ENCODE measurements at places on chromosomes 2 and 18.

DNA sequence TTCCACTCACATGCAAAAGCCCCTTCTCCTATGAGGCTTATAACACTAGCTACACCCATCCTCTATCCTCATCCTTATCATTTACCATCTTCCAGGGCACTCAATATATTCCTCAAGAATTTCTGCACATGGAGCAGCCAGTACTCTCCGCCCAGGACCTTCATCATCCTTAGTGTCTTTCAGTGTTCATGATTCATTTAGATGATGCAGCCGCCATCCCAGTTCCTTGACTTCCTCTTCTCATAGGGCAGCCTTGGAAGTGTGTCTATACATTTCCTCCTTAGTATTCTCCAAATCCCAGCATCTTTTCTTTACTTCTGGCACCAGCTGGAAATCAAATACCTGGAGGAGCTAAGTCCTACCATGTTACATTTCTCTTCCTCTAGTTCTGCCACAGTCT, 3.0 kb upstream of the ITSN2 start:
- DNase-seq = no peak

DNA sequence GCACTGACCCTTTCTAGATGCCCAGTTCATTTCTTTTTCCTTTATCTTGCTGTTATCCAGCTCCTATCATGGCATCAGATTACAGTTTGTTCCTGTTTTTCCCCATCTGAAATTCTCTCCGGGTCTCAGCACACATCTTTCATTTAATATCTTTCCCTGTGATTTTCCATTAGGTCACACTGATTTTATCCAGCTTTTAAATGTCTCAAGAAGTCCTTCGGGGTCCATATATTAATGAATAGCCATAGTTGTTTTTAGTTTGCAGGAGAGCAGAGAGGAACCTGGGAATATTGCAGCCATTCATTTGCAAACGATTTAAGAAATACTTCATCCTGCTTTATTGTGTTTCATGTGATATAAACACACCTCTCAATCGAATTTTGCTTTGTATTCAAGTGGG, 374.2 kb downstream of the TDRD15 start:
- DNase-seq = no peak

- no peak for DNase-seq
Measured at GRCh38 chr2:225112362-225113126, 70.3 kb upstream of the DOCK10 start.

DNA sequence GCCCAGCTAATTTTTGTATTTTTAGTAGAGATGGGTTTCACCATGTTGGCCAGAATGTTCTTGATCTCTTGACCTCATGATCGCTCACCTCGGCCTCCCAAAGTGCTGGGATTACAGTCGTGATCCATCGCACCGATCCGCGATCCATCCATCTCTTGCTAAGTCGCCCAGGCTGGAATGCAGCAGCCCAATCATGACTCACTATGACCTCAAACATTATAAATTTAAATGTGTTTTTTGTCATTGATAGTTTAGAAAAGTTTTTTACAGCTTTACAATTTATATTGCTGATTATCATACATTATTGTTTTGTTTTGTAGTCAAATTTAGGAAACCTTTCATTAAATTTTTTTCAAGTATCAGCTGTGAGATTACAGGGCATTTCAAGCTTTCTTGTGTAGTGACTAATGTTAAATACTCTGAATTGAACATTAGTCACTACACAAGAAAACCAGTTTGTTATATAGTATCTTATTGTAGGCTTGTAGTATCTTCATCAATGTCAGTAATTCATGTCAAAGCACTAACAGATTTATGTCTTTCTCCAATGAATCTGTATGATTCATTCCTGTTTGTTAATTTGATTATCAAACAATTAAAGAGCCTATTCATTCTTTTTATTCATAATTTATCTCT, 37.5 kb downstream of the NR4A2 start:
- no peak for DNase-seq

GRCh38 chr2:152682663-152683062, 34.6 kb downstream of the PRPF40A start:
- no peak for DNase-seq

- DNase-seq = no peak
Measured at GRCh38 chr2:201972621-201973255, 60.9 kb upstream of the FZD7 start.

DNA sequence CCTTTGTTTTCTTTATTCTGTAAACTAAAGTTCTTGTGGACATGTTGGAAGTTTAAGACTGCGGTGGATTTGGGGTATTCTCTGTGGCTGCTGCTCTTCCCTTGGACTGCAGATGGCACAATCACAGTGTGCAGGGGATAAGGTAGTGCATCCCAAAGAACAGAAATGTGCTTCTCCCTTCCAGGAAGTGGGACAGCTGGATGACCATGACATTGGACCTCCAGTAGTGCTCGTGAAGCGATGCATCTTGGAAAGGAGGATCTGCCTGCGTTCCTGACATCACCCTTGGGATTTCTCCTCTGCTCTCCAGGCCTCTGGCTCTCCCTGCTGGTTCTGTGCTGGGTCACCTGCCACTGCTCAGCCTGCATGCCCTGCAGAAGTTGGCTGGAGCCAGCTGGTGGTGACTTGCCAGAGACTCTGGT, 109.9 kb downstream of the SLC4A3 start:
- no peak for DNase-seq

DNA sequence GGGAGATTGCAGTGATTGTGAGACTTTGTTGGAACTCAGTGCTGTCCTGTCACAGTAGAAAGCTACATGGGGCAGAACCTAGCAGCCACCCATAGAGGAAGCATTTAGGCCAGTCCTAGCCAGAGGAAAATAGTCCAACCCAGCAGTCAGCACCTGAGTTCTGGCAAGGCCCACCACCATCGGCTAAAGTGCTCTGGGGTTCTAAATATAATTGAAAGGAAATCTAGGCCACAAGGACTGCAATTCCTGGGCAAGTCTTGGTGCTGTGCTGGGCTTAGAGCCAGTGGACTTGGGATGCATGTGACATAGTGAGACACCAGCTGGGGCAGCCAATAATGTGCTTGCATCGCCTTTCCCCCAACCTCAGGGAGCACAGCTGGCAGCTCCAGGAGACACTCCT, 28.9 kb upstream of the ACTR2 start:
- DNase-seq = no peak

DNA sequence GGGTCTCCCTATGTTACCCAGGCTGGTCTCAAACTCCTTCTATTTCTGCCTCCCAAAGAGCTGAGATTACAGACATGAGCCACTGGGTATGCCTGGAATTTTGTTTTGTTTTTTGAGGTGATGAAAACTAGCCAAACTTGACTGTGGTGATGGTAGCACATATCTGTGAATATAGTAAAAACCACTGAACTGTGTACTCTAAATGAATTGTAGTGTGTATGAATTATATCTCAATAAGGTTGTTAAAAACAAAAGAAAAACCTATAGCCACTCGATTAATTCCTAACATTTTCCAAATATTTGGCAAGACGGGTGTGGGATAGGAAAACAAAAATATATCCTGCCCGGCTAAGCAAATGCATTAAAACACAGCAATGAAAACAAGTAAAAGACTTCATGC, 1302.3 kb upstream of the CHAC2 start:
- no peak for DNase-seq

GRCh38 chr2:227565080-227565479, 33.6 kb upstream of the SCYGR2 start:
- DNase-seq = no peak

DNA sequence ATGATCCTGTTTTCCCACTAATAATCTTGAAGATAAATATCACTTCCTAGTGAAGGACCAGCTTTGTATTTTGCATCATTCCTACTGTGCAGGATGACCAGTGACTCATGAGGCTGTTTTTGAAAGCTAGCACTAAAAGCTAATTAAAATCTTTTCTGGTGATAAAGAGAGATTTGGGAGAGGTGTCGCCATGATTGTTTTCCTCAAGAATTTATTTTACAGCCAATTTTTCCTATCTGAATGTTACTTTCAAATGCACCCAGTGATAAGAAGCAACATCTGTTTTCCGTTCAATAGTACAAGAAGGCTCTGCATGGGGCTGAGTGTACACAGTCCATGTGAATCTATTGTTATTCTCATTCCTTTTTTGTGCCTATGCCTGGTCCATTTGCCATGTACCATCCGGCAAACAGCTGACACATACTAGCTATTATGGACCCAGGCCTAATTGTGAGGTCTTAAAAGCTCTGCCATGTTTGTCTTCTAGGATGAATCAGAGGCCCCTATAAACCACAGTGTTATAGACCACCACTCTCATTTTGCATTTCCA, 28.4 kb downstream of the MEIS1 start:
- DNase-seq = no peak

GRCh38 chr2:174623106-174623637, 25.6 kb upstream of the WIPF1 start:
- no peak for DNase-seq

DNA sequence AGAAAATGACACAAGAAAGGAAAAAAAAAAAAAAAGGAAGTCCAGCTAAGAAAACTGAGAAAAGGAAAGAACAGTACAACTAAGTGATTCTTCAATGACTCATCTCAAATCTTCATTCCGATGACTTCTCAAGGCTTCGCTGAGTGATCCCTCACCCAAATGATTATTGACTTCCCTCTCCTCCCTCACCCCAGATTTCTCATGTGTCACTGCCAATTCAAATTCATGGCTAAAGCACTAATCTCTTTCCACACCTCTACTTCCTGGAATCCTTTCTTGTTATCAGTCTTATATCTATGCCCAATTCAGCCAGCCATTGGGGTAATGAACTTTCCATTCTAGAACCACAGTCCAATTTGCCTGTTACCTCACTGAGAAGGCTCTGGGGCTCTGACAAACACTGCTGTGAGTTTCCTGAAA, 7.2 kb upstream of the ABCB11 start:
- no peak for DNase-seq

- no peak for DNase-seq
Measured at GRCh38 chr2:100554798-100555407, 7.9 kb upstream of the PDCL3 start.

DNA sequence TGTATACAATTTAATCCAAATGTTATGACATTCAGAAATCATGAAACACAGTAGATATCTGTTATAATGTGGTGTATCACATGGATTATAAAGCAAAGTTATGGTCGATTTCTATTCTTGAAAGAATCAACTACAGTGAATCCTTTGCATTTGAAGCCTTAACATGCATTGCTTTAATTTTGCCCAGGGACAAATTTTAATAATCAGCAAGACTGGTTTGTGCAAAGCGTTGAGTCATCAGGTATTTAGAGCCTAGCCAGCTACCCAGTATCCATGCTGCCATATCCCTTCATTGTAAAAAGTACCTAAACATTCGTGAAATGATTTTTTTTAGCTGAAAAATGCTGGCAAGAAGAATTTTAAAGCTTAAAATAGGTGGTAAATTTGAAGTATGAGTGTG, 8.9 kb upstream of the SPDYA start:
- no peak for DNase-seq

DNA sequence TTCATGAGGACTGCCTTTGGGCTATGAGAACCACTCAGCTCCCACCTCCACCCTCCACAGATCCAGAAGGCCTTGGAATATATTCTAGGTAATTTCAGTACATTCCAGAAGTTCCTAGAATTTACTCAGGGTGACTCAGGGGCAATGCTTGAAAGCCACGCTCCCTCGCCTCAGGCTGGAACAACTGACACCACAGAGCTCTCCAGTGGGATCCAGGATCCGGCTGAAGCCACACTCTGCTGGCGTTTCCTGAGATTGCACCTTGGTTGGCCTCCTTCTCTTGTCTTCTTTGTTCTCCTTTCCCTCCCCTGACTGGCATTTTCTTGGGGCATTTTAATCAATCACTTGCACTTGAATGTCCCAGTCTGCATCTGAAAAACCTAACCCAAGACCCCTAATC, 92.6 kb upstream of the KCNE4 start:
- no peak for DNase-seq

DNA sequence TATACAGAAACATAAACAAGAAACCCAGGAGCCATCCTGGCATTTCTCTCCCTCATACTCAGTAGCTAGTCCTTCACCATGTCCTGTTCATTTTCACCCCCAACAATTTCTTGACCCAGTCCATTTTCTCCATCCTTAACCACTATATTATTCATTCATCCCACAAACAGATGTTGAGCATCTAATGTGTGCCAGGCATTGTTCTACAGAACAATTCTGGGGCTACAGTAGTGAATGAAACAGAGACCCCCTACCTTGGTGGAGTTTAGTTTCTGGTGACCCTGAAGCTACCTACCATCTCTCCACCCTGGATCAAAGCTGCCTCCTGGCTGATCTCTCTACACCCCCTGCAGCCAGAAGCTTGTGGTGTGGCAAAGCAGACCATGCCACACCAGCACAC, 27.5 kb upstream of the BZW1 start:
- no peak for DNase-seq

GRCh38 chr2:57510704-57511103, 535.9 kb upstream of the VRK2 start:
- DNase-seq = no peak

GRCh38 chr2:226002438-226002837, 602.9 kb downstream of the NYAP2 start:
- no peak for DNase-seq

- DNase-seq = no peak
Measured at GRCh38 chr2:197113275-197113711, 186.8 kb upstream of the PGAP1 start.

DNA sequence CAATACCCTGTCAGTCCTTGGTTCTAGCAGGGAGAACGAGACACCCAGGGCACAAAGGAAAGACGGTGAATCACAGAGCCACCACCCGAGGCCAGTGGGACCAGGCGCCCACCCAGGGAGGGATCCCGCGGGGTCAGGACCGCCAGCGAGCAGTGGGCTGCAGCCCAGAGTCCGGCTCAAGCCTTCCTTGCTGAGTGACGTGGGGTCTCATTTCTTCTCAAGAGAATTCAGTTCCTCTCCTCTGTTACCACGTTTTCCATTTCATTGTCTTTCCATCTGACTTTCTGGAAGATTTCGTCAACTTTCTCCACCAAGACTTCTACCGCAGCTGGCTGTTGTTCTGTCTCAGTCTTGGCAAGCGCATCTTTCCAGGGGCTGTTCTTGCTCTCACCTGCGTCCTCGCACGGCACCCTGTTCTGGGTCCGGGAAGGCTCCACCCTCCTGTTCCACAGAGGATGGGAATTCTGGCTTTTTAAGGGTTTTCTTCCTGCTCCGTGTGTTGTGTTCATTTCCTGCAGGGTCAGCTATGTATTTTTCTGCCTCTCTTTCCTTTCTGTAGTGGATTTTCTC, 248.6 kb downstream of the NDUFA10 start:
- DNase-seq = no peak

DNA sequence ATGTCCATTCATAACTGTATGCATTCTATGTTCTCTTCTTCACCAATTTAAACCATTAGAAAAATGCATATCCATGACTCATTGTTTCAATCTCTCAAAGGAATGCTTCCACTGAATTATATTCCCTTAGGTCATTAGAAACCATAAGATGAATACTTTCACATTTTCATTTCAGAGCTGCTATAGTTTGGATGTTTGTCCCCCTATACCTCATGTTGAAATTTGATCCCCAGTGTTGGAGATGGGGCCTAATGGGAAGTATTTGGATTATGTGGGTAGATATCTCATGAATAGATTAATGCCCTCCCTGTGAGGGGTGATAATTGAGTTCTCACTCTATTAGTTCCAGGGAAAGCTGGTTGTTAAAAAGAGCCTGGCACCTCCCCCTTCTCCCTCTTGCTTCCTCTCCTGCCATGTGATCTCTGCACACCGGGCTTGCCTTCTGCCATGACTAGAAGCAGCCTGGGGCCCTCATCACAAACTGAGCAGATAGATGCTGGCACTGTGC, 35.7 kb downstream of the THUMPD2 start:
- no peak for DNase-seq
